ENCODE measurements at places on chromosomes 11 and 22.

DNA sequence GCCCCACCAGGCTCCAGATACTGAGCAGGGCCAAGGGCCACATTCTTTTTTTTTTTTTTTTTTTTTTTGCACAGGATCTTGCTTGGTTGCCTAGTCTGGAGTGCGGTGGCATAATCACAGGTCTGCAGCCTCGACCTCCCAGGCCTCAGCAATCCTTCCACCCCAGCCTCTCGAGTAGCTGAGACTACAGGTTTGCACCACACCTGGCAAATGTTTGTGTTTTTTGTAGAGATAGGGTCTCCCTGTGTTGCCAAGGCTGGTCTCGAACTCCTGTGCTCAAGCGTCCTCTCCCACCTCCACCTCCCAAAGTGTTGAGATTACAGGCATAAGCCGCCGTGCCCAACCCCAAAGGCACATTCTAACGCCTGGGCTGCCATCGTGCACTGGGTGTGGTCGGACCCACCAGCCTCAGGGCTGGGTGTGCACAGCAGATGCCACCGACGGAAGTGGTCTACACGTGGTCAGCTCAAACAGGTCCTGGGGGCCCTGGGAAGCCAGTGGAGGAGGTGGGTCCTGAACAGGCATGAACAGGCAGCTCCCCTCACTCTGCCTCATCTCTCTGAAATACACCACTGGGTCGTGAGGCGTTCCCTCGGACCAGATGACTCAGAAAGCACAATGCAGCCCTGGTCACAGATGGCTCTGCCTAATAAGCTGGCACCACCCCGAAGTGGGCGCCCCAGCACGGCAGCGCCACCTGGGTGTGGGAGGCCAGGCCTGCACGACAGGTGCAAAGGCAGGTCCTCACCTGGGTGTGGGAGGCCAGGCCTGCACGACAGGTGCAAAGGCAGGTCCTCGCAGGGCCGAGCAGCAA, 5.1 kb upstream of the B4GALNT4 start:
- no peak for DNase-seq

DNA sequence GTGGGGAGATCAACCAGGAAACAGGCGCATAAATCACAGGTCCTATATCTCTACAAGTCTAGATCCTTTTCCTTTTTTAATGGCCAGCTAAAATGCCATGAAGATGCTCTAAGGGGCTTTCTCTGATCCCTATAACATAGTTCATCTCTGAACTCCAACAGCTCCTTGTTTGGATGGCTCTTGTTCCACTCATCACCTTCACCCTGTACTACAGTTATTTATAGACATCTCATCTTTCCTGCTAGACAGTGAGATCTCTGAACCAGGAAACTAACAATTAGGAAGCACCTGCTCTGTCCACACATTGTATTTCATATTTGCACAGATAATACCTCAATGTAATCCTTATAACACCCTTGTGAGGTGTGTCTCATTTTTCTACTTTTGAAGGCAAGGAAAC, 31.6 kb downstream of the KCNA4 start:
- no peak for DNase-seq

DNA sequence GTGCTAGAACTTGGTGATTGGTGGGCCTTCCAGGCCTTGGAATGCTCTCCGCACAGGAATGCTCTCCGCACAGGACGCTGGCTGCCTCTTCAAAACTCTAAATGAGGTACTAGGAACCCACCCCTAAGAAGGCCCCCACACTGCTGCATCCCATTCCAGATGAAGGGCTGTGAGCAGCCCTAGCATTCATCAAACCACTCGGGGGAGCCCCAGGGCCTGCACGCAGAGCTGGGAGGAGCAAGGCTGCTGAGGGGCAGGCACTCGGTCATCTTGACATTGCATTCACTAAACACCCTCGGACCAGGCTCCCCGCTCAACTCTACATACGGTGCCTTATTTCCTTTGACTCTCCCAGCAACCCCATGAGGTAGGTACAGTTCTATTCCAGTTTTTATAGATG, 49.2 kb upstream of the EMID1 start:
- DNase-seq = no peak

- DNase-seq = no peak
Measured at GRCh38 chr22:41028841-41029240, 63.6 kb upstream of the EP300 start.

- DNase-seq = no peak
Measured at GRCh38 chr11:127492029-127492428, 491.5 kb upstream of the KIRREL3 start.

GRCh38 chr22:19965771-19966709, 24.4 kb upstream of the TXNRD2 start:
- DNase-seq = no peak

- peak; percentile 63 for DNase-seq
Measured at GRCh38 chr22:48489551-48490499, 1337.8 kb downstream of the BRD1 start.

DNA sequence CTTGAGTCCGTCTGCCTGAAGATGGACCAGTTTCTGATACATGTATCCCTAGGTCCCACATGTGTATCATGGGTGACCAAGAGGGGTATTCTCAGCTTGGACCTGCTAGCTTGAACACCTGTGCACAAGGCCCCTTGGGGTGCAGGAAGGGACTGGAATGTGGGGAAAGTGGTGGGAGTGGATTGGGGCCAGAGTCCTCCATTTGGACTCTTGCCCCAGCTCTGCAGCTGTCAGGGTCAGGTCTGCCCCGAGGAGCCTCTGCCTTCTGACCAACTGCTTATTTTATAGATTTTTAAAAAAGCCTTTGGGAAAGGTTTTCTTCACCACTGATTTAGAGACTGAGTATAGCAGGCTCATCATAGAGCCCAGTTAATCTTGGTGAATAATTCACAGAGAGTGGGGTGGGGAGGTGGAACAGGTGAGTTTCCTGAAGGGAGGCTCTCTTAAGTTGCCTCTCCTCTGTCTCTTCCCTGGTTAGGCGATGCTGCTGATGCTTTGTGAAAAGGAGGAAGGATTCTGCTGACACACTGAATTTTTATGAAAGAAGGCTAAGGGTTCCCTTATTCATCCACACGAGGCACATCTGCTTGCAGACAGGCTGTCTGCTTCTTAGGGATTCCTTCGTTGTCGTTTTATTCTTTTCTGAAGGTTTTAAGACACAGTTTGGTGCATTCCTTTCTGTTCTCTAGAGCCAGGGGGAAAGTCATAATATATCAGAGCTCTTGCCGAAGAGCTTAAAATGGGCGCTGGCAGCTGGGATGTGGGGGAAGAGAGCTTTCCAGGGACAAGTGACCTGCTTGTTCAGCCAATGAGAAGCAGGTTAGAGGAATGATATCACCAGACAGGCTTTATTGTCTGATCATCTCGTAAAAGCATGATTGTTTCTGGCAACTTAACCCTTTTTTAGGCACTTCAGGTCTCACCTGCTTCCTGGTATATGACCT, 19.9 kb downstream of the TRIM44 start:
- DNase-seq = no peak

- DNase-seq = peak; percentile 75
Measured at GRCh38 chr11:30585125-30585891, 845 bp downstream of the MPPED2 start.

GRCh38 chr22:19122752-19123492, 710 bp upstream of the DGCR2 start:
- no peak for DNase-seq

DNA sequence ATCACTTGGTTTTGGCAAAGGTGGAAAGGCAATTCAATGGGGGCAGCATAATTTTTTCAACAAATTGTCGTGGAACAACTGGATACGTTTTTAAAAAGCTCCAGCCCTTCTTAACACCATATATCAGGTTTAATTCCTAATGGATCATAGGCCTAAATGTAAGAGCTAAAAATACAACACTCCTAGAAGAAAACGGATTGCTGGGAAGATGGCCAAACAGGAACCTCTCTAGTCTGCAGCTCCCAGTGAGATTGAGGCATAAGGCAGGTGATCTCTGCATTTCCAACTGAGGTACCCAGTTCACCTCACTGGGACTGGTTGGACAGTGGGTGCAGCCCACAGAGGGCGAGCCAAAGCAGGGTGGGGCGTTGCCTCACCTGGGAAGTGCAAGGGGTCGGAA, 32.4 kb upstream of the SCGB1D1 start:
- no peak for DNase-seq

DNA sequence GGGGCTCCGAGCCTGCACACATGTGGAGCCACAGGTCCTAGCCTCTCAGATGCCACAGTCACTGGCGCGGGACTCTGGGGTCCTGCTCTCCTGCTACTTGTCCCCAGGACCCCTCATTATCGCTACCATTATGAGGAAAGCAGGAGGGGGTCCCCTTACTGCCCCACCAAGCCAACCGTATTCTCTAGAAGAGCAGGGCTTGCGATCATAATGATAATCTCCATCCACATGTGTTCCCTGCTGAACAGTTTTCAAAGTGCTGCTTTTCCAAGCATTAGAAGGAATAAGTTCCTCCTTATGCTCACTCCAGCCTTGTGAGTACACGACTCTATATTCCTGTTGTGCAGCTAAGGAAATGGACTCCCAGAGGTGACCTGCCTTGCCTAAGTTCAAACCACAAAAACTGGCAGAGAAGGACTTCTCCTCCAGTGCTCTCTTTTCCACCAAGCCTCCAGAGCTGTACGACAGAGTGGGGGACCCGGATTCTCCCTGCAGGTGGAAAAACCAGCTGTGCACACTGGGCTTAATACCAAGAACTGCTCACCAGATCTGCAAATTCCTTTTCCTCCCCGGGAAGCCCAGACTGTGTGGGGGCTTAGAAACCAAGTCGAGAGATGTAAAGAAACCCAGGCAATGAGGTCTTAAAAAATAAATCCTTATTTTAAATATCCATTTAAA, 92.8 kb upstream of the DRD2 start:
- DNase-seq = peak; percentile 62

- no peak for DNase-seq
Measured at GRCh38 chr11:28026634-28027290, 81.2 kb downstream of the KIF18A start.

GRCh38 chr11:79570104-79570503, 129.3 kb upstream of the TENM4 start:
- no peak for DNase-seq

DNA sequence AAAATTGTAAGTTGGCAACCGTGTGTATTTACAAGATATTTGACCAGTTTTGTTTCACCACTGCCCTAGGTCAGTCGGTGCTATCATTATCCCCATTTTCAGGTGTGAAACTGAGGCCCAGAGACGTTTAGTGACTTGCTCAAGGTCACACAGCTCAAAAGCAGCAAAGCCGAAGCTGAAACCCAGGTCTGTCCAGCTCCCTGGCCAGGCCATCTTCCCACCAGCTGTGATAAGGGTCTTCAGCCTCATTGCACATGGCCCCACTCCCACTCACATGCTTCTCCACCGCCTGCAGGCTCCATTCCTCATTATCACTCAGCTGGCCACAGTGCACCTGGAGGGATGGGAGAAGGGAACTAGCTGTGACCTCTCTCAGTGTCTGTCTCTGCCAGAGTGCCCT, 83.2 kb downstream of the PDE2A start:
- no peak for DNase-seq

- DNase-seq = no peak
Measured at GRCh38 chr11:46697303-46697702, 3.1 kb downstream of the ARHGAP1 start.

DNA sequence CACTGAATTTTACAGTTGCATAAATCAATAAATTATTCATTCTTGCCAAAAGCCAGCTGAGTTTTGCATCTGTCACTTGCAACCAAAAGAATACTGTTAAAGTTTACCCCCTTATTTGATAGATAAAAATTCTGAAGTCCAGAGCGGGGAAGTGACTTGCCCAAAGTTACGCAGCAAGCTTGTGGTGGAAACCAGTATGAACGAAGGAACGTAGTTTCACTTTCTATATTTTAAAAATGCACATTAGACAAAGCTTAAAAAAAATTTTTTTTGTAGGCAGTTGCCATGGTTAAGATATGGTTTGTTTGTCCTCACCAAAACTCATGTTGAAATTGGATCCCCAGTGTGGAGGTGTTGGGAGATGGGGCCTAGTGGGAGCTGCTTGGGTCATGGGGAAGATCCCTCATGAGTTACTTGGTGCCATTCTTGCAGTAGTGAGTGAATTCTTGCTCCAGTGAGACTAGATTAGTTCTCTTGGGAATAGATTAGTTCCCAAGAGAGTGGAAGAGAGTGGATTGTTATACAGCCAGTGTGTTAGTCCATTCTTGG, 46.3 kb upstream of the SEZ6L start:
- DNase-seq = no peak

DNA sequence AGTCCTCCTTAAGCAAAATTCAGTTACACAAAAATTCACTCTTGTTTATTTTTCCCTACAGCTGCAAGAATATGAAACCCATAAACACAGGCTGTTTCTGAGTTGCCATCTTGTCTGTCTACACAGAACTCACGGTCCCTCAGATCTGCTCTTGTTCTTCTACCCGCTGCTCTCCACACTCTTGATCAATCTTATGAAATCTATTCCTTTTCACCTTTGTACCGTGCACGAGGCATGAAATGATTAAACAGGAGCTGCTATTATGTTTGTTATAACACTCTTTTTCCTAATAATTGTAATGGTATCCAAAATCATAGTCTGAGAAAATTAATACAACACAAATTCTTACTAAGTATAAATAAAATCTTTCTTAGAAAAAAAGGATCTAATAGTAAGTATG, 266.1 kb upstream of the PITPNB start:
- DNase-seq = no peak

- DNase-seq = peak; percentile 30
Measured at GRCh38 chr11:71491531-71491930, 35.5 kb upstream of the KRTAP5-7 start.
